Skeletal muscle cell (primary cell): ENCODE measurements at places on chromosomes 12 and 14.

DNA sequence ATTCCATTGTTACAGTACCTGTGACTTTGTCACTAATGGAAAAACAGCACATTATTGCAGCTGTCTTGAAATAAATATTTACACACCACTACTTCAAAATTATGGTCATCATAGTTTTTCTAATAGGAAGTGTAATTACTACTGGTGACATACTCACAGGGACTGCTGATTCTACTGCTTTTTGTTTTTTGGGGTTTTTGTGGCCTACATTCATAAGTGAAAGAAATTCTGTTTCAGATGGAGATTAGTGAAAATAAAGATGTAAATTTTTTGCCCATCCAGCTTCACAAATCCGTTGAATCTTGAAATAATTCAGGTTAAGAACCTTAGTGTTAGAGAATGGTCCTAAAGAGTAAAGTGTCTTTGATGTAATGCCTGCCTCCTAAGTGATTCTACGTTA is 17.5 kb downstream of the KNTC1 start:
- DNase-seq: no peak

DNA sequence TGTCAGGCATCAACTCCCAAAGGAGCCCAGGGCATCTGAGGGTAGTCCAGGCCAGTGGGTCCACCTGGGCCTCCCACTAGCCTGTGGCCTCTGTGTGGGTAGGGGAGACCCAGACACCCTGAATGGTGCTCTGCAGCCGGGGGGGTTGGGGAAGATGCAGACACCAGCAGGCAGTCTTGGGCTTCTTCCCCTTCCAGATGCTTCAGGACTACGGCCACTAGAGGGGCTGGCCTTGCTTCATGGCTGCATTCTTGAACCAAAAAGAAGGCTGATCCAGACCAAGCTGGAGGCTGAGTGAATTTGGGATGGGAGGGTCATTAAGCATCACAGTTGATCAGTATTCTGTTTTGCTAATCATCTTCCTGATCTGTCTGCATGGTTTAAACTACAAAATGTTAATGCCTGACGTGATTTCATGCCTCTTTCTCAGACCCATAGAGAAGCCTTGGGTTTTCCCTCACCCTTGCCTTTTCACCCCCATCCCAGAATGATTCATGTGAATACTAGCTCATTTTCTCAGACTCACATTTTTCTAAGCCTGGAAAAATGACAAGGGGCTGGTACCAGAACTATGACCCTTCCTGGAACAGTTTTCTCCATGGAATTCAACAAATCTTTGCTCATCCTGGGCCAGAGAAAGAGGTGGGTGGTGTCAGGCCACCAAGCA is 134.2 kb downstream of the NTF3 start:
- DNase-seq: no peak

DNA sequence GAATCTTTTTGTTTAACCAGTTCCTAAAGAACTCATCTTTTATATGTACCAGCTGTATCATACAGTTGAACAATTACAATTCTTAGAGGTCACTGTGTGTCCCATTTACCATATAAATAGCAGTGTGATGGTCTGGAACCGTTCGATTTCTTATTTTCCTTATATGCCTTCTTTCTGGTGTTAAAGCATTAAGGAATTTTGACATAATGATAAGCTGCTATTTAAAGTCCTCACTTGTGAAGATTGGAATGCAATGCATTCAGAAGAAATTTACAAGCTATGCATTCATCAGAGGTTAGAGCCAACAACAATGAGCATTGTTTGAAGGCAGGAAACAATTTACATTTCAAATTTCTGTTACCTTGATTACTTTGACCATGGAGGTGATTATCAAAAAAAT is 80.0 kb upstream of the PRICKLE1 start:
- no peak for DNase-seq

- DNase-seq: no peak
Observed at GRCh38 chr12:70330158-70330557, 35.9 kb upstream of the KCNMB4 start.

DNA sequence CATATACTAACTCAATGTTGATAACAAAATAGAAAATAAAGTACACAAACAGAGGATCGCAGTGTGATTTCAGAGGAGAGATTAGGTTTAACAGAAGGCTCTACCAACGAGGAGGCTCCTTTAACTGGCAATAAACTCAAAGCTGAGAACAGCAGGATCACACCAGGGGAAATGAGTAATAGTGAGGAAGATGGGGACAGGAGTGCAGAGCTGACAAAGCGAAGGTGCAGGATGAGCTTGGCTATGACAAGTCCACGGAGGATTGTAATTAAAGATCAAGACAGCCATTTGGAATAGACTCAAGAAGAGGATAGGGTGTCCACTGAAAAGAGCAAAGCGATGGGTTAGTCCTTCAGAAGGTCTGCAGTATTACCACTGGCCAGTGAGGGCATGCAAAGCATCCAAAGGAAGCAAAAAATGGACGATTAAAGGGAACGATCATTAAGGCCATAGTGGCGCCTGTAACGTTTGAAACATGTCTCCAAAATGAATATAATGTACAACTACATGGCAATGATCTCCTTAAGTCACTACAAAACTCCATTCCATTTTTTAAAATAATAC is 85.3 kb downstream of the GRIN2B start:
- no peak for DNase-seq

- DNase-seq: peak; percentile 8
Observed at GRCh38 chr14:50714450-50715073, 46.5 kb upstream of the SAV1 start.

- no peak for DNase-seq
Observed at GRCh38 chr14:30993071-30993470, 32.4 kb upstream of the AP4S1 start.

GRCh38 chr12:27622436-27623195 is 73.6 kb upstream of the REP15 start:
- no peak for DNase-seq

DNA sequence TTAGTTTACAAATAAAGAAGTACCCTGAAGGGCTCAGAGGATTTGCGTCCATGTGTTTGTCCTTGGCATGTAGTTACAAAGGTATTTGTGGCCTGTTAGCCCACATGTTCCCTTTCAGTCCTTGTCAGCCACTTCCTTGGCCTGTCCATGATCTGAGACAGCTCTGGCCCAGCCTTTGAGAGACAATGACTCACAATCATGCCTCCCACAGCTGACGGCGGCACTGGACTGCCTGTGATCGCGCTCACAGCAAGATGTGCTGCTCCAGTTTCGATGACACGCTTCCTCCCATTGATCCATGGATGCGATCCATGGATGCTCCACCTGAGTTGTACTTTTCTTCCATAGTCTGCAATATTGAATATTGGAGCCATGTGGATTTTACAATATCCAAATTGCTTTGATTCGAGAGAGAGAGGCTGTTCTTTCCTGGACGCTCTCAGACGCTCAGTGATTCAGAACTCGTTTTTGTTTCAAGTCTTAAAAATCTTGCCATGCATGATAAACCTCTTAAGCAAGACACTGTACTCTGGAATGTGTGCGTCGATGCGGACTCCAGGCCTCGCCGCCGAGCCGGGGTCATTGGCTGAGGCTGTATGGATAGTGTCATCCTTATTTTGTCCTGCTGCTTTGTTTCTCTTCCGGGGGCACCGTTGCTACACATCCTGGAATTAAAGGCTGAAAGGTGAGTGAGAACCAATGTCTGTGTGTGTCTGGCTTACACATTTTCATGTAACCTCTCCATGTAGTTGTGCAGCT is 220.1 kb downstream of the GLT1D1 start:
- no peak for DNase-seq

- DNase-seq: no peak
Observed at GRCh38 chr14:76186308-76187027, 34.7 kb downstream of the GPATCH2L start.

GRCh38 chr14:96635850-96636249 is 133.7 kb downstream of the PAPOLA start:
- DNase-seq: no peak

GRCh38 chr14:64636208-64636979 is 67.8 kb upstream of the PLEKHG3 start:
- no peak for DNase-seq

GRCh38 chr12:77938301-77938700 is 107.6 kb downstream of the NAV3 start:
- DNase-seq: no peak

DNA sequence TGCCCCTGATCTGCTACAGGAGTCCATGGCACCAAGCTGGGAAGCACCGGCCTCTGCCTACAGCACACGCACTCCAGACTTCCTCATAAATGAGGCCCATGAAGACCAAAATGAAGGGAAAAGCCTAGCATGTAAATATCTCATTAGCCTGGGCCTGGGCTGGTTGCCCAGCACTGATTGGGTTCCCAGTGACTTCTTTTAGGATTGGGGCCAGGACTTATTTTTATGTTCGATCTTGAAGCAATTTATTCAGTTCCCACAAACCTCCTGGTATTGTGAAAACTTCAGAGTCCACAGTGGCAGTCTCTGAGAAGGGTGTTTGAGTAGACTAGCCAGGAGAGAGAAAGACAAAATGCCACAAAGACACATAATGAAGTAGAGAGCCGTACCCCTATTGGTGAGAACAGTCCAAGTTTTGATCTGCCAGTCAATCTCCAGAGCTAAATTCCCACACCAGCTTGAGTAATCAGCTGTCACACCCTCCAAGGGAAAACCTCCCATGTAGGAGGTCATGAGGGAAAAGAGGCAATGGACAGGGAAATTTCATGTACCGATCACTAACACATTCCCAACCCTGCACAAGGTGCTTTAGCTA is 78.2 kb downstream of the PHLDA1 start:
- peak; percentile 44 for DNase-seq

GRCh38 chr14:75559451-75560222 is 18.8 kb upstream of the FLVCR2 start:
- DNase-seq: peak; percentile 94

- no peak for DNase-seq
Observed at GRCh38 chr14:95057851-95058250, 99.5 kb downstream of the DICER1 start.

- DNase-seq: no peak
Observed at GRCh38 chr14:57974896-57975295, 109.0 kb upstream of the SLC35F4 start.
